ENCODE measurements at places on chromosomes 16 and 17.

DNA sequence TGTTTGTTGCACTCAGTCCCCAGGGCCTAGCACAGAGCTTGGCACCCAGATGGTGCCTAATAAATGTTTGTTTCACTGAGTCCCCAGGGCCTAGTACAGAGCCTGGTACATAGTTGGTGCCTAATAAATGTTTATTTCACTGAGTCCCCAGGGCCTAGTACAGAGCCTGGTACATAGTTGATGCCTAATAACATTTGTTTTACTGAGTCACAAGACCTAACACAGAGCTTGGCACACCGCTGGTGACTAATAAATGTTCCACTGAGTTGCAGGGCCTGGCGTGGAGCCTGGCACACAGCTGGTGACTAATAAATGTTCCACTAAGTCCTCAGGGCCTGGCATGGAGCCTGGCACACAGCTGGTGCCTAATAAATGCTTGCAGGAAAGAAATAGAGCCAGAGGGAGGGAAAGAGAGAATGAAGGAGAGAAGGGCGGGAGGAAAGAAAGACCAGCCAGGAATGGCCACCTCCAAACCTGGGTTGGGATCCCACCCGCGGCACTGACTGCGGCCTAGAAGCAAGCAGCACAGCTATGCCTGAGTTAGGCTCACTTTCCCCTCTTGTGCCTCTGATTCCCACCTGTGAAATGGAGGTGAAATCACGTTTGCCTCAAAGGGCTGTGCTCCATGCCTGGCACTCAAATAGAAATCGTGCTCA lies 7.5 kb downstream of the SLC5A11 start:
- DNase-seq, result no peak

DNA sequence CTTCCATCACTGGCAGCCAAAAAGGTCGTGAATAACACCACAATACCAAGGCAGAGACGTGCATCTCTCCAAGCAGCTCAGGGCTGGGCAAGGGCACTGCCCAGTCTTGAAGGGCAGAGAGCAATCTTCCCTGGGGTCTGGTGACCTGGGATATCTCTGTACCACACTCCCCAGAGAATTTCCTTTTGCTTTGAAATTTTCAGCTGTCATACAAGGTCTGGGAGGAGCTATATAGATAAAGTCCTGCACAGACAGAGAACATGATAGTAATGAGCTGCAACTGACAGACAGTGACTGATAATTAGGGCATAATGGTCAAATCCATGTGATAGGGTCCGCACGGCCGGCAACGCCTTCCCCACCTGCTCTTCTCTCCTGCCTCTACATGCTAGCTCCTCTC lies 68.2 kb downstream of the DYNLRB2 start:
- DNase-seq, result peak; percentile 1

DNA sequence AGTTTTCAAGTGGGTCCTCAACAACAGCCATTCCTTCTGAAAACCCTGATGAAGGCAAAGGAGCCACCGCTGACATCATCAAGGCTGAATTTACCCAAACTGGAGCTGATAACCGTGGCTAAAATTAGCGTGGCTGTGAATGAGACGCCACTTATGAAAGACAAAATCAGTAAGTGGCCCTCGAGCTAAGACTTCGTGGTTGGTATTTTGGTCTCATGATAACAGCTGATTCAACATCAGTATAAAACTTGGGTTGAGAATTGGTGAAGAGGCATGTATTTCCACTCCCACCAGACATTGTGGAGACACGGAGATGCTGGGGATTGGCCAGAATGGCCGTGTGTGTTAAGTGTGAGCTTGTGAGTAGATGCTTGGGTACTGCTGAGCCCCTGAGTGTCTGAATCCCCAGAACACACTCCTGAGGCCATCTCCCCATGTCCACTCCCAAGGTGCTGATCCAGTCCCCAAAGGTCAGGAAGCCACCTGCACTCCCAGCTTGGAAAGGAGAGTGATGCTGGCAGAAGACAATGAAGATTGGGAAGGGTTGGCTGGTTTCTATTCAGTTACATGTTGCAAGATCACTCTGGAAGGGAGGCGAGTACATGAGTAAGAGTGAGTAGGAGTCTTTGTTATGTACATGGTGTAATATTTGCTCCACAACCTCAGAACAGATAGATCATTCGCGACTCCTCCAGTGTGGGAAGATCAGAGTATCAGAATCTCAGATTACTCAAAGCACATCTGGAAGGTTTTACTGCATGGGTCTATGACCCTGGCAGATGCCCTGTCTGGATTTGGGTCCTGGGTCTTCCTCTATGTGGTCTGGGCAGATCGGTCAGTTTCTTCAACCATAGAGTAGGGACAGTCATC lies 207.7 kb downstream of the HS3ST3A1 start:
- DNase-seq, result no peak

DNA sequence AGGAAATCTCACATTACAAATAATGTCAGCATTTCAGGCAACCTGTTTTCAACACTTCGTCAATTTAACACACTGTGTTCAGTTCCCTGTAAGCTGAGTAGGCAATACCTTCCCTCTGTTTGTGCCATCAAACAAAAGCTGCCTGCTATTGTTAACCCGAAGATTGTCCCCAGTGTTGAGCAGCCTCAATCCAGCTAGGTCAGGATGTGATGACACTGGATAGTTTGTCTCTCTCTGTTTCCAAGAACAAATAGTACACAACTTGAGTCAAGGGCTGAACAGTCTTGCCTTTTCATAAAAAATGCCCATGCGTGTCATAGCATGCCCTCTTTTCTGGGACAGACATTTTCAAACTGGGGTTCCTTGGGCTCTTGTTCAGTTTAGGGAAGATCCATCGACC lies 36.4 kb downstream of the HSD17B2 start:
- DNase-seq, result no peak

DNA sequence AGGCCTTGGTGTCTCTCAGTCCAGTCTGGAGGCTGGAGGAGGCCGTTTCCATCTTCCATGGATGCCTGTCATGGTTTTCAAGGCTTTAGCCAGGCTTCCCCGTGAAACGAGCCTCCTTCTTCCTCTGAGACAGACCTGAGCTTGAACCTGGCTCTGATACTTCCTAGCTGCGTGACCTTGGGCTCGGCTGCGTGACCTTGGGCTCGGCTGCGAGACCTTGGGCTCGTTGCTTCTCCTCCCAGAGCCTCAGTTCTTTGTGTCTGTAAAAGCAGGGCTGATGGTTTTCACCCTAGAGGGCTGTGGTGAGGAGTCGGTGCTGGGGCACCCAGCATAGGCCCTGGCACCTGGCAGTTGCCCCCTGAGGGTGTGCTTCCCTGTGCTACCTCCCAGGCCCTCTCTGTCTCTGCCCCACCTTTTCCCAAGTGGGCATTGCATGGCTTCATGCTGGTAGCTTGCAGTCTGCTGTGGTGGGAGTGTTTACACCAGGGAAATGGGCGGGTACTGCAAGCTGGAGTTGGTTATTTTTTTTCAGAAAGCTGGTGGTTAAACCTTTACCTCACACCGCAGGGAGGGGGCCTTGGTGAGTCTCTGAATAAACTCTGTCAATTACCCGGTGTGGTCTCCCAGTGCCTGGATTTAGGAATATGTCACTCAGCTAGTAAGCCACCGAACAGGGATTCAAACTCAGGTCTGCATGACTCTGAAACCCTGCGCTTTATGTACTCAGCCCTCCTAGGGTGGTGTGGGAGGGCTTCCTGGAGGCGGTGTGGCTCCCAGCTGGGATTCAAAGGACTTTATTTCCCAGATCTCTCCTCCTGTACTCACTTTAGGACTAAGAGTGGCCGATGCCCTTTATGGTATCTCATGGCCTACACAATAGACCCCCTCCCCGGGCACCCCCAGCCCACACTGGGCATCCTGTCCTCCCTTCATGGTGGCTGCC lies 129.0 kb upstream of the CIBAR2 start:
- no peak for DNase-seq

DNA sequence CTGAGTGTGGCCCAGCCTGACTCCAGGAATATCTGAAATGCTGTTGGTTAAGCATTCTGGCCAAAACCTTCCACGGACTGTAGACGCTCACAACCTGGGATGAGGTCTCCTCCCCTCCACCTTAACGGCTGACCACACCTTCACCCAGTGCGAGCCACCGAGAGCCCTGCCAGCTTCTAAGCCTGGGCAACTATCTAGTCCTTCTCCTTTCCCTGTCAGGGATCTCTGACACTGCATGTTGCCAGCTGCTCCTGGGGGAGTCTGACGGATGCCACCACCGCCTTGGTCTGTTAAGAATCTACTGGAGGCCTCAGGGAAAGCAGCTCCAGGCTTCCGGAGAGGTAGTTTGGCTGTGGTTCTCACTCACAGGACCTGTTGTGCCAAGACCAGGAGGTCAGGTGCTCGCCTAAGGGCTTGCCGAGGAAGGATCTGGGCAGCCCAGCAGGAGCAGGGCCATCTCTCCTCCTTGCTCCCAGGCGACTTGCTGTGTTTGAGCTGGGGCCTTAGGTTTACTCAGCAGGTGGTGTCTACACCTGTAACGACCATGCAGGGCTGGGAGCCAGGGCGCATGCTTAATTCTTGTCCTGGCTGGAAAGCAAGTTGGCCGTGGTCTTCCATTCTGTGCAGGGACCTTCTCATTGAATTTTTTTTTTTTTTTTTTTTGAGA lies 111.8 kb downstream of the NTN1 start:
- DNase-seq, result no peak

DNA sequence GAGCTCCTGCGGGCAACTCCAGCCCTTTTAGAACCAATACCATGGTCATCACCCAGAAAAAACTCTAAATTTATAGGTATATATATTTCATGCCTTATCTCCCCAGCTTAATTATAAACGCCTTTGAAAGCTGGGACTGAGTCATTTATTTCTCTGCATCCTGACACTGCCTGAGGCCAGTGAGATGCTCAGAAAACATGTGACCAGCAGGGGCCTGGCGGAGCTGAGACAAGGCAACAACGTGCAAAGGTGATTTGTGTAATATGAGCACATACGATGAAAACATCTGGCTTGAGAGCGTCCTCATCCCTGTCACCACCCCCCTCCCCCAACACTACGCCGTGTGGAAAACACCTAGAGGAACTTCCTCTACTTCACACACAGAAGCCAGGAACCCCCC lies 22.7 kb downstream of the NXN start:
- no peak for DNase-seq

DNA sequence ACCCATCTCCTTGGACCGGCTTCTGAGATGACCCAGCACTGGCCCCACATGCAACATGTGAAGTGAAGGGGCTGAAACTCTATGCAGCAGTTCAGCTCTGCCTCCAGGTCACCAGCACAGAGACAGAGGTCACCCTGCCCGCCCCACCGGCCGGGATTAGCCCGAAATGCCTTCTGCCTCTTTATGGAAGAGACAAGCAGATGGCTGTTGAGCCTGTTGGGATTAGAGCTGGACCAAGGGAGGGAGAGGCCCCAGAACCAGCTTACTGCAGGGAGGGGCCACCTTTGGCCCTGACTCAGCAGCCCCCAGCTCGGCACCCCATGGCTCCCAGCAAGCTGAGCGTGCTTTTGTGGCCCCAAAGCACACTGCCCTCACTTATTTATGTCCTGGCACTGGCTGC lies 5.7 kb downstream of the AIPL1 start:
- DNase-seq, result no peak

DNA sequence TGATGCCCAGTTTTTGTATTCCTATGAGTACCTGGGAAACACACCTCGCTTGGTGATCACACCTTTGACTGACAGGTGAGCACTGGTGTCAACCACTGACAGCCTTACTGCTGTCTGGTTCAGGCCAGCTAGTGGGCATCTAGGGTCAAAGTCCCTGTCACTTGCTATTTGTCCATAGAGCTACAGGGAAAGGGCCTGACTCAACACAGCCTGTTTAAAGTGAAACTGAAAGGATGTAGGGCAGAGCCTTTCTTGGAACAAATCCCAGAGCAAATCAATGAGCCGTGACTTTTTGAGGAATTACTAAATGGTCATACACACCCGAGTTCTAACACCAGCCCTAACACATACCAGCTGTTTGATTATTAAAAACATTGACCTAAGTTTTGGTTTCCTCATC lies 106.8 kb downstream of the DNAH9 start:
- peak; percentile 46 for DNase-seq

DNA sequence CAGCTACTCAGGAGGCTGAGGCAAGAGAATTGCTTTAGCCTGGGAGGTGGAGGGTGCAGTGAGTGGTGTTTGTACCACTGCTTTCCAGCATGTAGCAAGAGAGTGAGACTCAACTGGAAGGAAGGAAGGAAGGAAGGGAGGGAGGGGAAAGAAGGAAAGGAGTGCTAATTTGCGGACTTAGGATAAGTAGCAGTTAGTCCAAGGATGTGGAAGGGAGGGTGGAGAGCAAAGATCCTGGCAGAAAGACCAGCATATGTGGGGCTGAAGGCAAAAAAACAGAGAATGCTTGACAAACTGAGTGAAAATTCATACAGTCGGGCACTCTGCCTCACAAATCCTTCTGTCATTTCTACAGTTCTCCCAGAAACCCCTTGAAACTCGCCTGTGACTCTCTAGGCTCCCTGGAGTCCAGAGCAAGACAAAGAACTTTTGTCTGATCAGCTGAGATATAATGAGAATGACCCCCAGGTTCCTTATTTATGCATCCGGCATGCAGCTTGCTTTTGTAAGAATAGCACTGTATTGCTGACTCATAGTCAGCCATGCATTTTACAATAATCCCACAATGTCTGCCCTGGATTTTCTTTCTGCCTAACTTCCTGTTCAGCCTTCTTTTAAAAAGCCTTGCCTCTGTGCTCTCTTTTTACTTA lies 31.5 kb downstream of the CDK5RAP3 start:
- DNase-seq, result peak; percentile 88

- DNase-seq, result peak; percentile 25
Measured at GRCh38 chr17:60846175-60846574, 168.5 kb downstream of the BCAS3 start.

- DNase-seq, result no peak
Measured at GRCh38 chr17:11082559-11082958, 158.5 kb upstream of the SHISA6 start.

- no peak for DNase-seq
Measured at GRCh38 chr17:55962951-55963401, 190.3 kb upstream of the ANKFN1 start.

DNA sequence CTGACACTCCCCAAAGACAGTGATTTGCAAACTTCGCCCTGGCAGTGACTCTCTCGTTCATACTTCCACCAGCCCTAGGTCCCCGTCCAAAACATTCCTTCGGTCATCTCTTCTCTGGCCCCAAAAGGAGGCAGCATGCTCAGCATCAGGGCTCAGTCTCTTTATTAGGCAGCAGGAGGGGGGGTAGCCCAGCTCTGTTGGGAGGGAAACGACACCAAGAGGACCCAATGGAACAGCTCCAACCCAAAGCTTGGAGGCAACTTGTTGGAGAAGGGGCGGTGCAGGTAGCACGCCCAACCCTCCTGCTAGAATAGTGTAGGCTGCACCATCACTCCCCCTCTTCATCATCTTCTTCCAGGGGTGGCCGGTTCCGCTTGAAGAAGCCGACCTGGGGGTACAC lies 8.4 kb upstream of the FAM171A2 start:
- no peak for DNase-seq

GRCh38 chr16:88746506-88746905 lies 38.5 kb downstream of the PIEZO1 start:
- DNase-seq, result no peak

- no peak for DNase-seq
Measured at GRCh38 chr17:3885271-3885670, 7.6 kb downstream of the CAMKK1 start.
